ENCODE measurements at places on chromosomes 2 and 18. TPM values are rescaled to one million over a fixed set of nuclear protein-coding genes. Genes with fewer than 3 reads are reported as not detected.
A peak's percentile ranks its signal among the peaks of the same experiment; 100 is the strongest.

DNA sequence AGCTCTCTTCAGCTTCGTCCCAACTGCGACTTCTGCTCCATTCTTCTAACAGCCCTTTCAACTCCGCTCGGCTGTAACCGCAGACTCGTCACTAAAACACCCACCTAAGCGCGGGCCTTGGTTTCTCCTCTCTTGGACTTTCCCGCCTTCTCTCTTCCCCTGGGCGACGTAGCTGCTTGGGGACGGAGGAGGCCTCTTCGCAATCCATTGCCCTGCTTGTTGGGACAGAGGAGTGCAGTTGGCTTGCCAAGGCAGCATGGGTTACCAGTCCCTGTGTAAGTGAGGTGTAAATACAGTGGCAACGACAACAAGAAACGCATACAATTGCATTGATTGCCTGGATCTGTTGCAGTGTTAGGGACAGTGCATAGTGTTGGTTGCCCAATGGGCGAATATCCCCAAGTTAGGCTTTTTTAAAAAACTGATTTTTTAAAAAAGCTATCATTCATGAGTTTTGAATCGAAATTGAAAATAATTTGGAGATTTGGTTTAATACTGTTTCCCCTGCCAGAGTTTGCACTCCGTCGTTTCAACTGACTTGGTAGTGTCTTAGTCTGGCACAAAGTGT, 484 bp upstream of the DARS1 start:
- H3K27ac ChIP-seq: peak overlapping the region; percentile 94
- no peaks in the 10 kb centered on the region for H3K27me3 ChIP-seq
- DNase-seq: no peak
- peak overlapping the region; percentile 85 for H3K4me3 ChIP-seq
- H3K4me1 ChIP-seq: peaks cover 14% of the 10 kb centered on the region

GRCh38 chr2:226286916-226287315, 512.7 kb downstream of the IRS1 start:
- H3K27me3 ChIP-seq: no peaks in the 10 kb centered on the region
- no peaks in the 10 kb centered on the region for H3K4me1 ChIP-seq
- 0 out of 2 replicates have a peak, but pooled peaks cover 3% of the 10 kb centered on the region for H3K36me3 ChIP-seq
- no peak for DNase-seq
- H3K27ac ChIP-seq: no peak overlapping the region

- H3K27me3 ChIP-seq: no peaks in the 10 kb centered on the region
- H3K4me1 ChIP-seq: no peaks in the 10 kb centered on the region
- H3K27ac ChIP-seq: no peak overlapping the region
- H3K4me3 ChIP-seq: no peak overlapping the region
- no peaks in the 10 kb centered on the region for H3K36me3 ChIP-seq
These were observed 31.8 kb upstream of the SLC8A1 start for GRCh38 chr2:40483549-40484243.

Gene EIF5B
- polyA plus RNA-seq: 108 TPM

Data from GM23338 (cell line).